Activated naive CD8-positive, alpha-beta T cell treated with anti-CD3 and anti-CD28 coated beads, Interleukin-2, amount 50 U/mL, for 16 hours (primary cell): ENCODE measurements at places on chromosomes 13 and 19.
A peak's percentile ranks its signal among the peaks of the same experiment; 100 is the strongest.

GRCh38 chr13:111431206-111431605 lies 110.8 kb downstream of the TEX29 start:
- DNase-seq, result no peak

- DNase-seq, result no peak
Measured at GRCh38 chr19:2848616-2849015, 7.3 kb downstream of the ZNF555 start.

DNA sequence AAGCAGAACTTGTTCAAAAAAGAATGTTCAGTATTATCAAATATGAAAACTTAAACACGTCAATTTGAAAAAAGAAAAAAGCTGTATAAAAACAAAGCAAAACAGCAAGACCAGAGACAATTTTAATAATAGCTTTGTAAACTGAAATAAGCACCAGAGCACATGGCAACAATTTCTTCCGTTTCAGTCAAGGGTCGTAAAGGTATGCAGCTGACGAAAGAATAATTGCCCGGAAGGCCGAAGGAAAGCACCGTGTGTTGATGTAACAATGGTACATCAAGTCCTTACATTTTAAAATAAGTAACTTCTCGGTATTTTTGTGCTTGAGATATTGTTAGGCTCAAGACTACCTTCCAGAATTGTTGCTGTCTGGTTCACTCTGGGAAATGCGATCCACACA lies 1.7 kb downstream of the PROSER1 start:
- no peak for DNase-seq

- no peak for DNase-seq
Measured at GRCh38 chr13:36211567-36211966, 2.8 kb downstream of the SOHLH2 start.

GRCh38 chr19:45800070-45800553 lies 7.5 kb upstream of the DMWD start:
- DNase-seq, result no peak

DNA sequence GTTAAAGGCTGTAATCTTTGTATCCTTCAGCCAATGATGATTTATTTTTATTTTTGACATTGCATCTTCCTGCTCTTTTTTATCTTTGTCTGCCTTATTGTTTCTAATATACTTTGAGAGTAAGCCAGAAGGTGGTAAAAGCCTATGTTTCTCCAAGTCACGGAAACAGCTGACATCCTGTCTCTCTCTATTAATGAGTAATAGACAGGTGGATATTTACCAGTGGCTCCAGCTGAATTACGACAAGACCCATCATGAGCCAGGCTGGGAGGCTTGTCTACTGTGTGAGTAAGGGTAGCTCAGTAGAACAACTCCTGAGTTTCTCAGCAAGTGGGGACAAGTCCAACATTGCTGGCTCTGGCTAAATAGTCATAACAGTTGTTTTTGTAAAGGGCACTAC lies 166.6 kb downstream of the NDFIP2 start:
- no peak for DNase-seq

DNA sequence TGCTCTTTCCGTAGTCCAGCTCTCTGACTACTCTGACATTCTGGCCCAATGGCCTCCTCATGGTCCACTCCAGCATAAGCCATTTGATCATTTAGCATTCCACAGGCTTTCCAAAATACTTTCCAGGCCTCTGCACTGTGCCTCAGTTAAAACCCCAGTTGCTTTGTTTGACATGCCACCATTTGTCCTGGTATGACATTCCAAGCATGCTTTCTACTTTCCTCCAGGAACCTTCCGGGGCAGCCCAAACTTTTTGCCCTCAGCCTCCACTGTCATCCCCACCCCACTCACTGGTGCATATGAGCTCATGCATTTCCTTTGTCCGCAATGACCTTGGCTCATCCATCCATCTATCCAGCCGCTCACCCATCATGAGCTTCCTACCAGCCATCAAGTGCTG lies 41.8 kb upstream of the WASF3 start:
- DNase-seq, result no peak

DNA sequence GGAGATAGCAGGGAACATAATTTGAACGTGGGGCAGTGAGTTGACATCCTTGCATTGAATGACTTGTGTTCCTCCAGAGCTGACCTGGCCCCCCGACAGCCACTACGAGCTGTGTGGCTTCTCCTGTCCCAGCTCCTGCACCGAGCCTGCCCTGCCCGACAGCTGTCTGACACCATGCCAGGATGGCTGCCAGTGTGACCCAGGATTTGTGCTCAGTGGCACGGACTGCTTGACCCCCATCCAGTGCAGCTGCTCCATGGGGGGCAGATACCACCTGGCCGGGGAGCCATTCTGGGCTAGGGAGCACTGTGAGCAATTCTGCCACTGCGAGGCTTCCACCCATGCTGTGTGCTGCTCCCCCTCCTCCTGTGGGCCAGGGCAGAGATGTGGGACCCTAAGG lies 29.2 kb upstream of the FXYD3 start:
- DNase-seq, result no peak

- no peak for DNase-seq
Measured at GRCh38 chr13:59301174-59301567, 862.6 kb downstream of the DIAPH3 start.

DNA sequence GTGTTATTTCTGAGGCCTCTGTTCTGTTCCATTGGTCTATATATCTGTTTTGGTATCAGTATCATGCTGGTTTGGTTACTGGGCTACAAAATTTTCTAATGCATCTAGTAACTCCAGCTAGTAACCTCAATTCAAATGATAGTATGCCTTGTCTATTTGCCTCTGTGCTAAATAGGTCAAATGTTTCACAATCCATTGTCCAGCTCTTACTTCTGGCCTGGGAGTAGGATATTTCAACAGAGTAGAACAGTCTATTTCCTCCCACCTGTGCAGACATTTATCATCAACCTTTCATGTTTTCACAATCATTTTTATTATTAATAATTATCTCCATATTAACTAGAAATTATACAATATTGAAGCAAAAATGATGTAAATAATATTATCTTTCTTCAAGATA lies 18.1 kb upstream of the NDFIP2 start:
- DNase-seq, result no peak

DNA sequence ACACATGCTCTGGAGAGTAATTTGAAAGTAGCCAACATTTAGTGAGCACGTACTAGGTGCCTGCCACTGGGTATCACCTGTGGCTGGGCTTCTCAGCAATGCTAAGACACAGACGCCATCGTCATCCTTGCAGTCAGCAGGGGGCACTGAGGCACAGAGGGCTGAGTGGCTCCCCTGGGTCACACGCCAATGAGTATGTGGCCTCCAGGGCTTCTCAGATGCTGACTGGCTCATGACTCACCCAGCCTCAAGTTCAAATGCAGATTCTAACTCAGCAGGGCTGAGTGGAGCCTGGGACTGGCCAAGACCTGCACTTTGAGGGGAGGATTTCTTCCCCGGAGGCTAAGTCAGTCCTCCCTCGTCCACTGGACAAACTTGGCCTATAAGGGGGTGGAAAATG lies 115.1 kb upstream of the CACNA1A start:
- peak; percentile 2 for DNase-seq

GRCh38 chr13:29884671-29885430 lies 34.4 kb upstream of the UBL3 start:
- DNase-seq, result no peak

GRCh38 chr19:37817180-37817981 lies 38.0 kb upstream of the ZNF573 start:
- no peak for DNase-seq

GRCh38 chr13:112117258-112117954 lies 50.5 kb downstream of the SOX1 start:
- DNase-seq, result no peak

DNA sequence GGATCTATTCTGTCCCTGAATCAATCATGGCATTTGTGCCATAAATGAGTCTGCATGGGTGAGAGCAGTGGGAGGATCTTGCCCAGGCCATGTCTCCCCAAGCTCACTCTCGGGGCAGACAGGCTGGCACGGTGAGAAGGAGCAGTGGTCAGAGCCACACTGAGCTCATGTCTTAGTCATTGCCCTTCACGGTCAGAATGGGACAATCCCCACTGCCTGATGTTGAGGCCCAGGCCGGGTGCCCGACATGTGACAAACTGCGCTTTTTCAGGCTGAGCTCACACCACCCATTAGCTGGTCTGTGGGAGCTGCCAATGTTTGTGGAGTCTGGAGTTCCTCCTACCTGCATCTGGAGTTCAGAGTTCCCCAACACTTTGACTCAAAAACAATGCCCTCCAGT lies 481.9 kb downstream of the COG6 start:
- no peak for DNase-seq

DNA sequence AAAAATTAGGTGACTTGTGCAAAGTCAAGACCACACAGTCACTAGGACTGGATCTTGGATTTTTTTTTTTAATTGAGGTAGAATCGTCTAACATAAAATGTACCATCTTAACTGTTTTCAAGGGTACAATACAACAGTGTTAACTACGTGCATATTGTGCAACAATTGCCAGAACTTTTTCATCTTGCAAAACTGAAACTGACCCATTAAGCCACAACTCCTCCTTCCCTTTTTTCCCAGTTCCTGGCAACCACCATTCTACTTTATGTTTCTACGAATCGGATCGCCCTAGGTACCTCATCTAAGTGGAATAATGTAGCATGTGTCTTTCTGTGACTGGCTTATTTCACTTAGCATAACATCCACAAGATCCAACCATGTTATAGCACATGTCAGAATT lies 37.5 kb upstream of the POMP start:
- no peak for DNase-seq

DNA sequence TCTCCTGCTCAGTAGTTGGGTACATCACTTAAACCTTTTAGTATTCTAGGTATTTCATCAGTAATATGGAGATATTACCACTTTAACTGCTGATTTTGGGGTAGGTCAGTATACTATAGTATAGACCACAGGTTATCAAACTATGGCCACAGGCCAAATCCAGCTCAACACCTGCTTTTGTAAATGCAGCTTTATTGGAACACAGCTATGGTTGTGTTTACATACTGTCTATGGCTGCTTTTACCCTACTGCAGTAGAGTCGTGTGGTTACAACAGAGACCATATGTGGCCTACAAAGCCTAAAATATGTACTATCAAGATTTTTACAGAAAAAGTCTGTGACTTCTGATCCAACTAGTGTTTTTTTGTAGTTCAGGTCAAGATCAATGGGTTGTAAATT lies 10.3 kb downstream of the COG6 start:
- no peak for DNase-seq

DNA sequence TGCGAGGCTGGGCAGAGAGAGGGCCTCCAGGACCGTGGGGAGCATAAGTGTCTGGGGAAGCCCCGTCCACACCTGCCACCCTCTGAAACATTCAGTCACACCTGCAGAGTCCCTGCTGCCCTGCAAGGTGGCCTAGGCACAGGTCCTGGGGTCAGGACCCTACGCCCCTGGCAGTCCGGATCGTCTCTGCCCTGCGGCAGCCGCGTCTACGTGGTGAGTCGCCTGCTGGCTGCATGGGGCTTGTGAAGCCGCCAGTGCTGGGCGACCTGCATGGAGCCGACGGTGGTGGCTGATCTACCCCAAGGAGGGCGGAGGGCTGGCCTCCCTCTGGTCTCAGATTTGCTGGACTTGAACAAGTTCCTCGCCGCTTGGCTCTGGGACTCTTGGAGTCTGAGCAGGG lies 13.0 kb downstream of the FZR1 start:
- no peak for DNase-seq

DNA sequence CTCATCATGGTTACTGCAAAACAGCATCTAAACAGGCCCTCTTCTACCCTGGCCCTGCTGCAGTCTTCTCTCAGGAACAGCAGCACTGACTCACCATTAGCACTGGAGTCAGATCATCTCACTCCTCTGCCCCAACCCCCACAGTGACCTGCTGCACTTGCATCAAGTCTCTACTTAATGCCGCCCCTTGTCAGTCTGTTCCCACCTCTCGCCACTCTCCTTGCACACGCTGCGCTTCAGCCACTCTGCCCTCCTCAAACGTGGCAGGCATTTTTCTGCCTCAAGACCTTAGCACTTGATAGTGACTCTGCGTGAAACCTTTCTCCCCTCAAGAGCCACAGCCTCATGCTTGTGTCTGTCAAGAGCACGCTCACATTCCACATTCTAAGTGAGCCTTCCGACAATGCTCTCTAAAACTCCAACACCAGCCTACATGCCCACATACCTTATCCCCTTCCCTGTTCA lies 22.1 kb downstream of the MIPEP start:
- DNase-seq, result no peak

- no peak for DNase-seq
Measured at GRCh38 chr19:38043649-38044144, 136.7 kb downstream of the SIPA1L3 start.

DNA sequence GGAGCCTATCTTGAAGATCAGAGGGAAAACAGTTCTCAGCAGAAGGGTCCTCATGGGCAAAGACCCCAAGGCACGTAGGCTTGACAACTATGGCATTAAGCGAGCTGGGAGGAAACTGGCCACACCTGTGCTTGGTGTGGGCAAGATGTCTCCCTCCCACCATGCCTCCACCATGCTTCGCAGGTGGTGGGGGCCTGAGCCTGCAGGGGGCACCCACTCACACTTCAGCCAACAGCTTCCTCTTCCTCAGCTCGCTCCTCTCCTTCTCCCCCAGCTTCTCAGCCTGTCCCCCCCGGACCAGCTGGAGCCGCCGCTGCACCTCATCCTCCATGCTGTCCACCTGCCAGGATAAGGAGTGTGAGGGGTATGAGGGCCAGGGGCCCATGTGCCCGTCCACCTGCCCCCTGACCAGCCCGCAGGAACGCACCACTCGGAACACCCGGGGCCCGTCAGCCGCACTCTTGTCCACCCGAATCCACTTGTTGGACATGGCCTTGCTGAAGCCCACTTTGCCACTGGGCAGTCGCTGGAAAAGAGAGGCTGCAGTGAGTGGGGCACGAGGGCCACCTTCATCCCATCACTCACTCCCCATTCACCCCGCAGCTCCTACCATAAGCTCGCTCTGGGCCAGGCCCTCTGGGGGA lies 3.4 kb downstream of the FARSA start:
- no peak for DNase-seq

GRCh38 chr13:109154546-109154945 lies 525.1 kb downstream of the MYO16 start:
- no peak for DNase-seq

DNA sequence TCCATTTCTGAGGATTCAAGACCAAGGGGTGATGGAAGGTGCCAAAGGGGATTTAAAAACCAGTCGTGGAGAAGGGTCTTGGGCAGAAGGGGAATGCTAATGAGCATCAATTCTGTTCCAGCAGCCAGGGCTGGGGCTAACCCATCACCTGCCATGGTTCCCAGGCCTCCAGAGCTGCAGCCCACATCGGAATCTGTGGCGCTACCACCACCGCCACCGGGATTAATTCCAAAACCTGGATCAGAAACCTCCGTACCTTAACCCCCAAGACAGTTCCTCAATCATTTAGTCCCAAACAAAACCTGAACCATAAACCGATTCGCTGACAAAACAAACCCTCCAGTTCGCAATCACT lies 583 bp downstream of the ZNF615 start:
- no peak for DNase-seq

DNA sequence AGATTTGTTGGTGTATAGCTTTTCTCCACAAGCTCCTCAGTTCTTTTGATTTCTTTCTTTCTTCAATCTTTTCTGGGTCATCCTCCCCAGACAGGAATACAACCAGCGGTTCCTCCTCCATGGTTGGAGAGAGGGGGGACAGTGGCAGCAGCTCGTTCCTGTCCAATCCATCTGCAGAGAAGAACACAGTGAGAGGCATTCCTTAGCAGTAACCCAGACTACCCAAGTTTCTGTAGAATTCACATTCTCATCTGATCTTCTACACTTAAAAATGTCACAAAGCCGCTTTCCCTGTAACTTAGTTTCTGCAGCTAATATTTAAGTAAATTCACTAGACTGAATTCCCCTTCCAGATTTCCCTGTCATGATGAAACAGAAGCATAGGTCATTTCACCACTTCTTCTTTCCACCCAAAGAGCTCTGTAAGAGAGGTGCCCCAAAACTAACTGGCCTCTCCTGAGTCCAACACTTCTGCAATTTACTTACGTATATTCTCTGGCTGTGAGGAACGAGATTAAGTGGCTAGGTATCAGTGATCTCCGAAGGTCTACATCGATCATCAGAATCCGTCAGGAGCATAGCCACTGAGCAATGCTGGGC lies 171.9 kb downstream of the TBC1D4 start:
- DNase-seq, result no peak
